ENCODE measurements at places on chromosomes 4 and X.

DNA sequence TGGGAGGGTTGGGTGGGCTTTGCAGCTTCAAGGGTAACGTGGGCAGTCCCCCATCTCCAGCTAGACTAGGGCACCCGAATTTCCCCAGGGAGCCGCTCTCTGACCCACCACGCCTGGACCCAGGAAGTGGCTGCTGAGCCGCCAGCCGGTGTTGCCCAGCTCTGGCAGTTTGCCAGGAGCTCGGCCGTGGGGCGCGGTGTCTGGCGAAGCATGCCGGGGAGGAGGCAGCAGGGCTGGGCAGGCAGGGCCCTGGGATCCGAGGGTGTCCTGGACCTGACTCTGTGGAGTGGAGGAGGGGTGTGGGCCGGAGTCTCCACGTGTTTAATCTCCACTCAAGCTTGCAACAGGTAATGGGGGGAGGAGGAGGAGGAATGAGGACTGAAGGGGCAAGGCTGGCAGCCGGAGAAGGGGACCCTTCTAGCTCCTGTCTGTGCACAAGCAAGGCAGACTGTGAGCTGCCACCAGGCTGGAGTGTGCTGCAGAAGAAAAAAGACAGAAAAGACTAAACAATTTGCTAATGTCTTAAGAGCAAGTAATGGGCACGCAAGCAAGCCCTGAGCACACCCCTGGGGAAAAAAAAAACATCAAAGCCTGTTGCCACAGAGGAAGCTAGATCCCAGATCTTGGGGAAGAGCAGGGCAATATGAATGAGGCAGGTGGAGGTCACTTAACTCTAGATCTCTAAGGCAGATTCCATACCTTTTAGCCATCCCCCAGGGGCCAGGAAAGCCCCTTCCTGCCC, 2.4 kb downstream of the LONRF3 start:
- peak; percentile 5 for DNase-seq

DNA sequence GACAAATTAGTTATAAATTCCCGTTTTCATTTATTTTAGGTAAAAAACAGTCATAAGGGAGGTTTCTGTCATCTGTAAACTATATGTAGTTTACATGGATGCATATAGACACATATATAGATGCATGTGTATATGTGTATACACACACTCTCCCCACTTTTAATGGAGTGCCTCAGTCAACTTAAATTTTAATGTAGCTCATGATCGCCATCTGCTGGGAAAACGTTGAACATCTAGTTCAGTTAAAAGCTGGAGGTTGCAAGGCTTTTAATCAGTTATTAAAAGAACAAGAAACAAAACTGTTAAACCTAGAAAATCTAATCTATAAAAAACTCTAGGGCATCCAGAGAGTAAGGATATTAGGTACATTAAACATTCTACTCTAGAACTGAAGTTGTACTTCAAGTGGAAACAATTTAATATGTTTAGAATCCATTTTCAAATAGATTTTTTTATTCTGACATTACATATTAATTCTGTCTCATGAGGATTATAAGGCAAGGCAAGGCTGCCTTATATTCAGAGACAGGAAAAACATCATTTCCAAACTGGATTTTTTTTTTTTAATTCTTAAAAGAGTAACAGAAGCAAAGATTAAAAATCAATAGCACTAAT, 122.6 kb downstream of the SHISA3 start:
- peak; percentile 59 for DNase-seq

DNA sequence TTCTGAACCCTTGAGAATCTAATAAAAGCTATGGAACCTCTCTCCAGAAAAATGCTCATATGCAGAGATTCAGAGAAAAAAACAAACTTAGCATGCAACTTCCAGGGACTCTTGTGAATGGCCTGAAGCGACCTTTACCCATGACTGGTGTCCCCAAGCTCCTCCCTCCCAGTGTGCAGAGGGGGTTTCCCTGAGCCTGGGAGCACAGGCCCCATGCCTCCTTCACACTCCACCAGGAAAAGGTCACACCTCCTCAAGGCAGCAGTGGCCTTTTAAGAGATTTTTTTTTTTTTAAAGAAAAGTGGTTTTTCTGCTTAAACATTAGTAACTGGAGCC, 13.3 kb upstream of the UBA6 start:
- DNase-seq = no peak

GRCh38 chrX:100673397-100673953, 29.5 kb downstream of the SRPX2 start:
- DNase-seq = peak; percentile 15

- peak; percentile 83 for DNase-seq
Observed at GRCh38 chr4:70718811-70719604, 2.8 kb upstream of the RUFY3 start.
